NCI-H524 treated with DMSO at 0.1 percent for 48 hours (cell line): ENCODE measurements at places on chromosomes 3 and 15.

- DNase-seq: no peak
Observed at GRCh38 chr3:135125171-135125801, 330.2 kb downstream of the EPHB1 start.

DNA sequence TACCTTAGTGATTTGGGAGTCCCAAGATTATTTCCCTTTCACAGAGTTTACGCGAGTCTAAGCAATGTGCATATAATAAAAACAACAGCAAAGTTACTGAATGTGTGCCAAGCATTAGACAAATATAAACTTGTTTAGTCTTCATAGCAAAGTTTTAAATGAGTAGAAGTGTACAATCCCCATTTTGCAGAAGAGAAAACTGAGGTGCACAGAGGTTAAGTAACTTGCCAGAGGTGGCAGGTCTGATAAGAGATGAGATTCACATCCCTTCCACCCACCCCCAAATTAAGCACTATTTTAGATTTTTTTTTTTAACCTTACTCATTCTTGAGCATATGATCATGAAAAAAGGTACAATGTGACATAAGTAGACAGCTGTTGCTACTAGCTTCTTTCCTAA lies 2.2 kb upstream of the SUCLG2 start:
- no peak for DNase-seq

DNA sequence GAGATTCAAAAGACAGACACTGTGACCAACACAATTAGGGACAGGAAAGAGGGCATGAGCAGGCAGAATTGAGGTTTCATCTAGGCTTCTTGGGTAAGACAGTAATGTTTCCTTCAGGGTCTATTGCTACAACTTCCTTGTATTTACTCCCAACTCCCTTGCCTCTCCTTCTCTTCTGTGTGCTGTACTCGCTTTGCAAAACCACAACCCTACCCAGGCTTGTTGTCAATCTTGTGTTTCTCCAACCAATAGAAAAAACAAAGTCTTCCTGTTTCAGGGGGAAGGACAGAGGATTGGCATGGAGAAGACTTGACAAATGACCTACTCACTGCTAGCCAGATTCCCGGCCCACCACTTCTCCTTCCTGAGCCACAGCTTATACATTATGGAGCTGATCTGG lies 36.3 kb upstream of the MASP1 start:
- no peak for DNase-seq

GRCh38 chr15:88243895-88244787 lies 12.4 kb downstream of the NTRK3 start:
- peak; percentile 13 for DNase-seq

GRCh38 chr3:187669675-187670504 lies at the start of gene SST:
TSS of gene SST (minus strand) at chr3:187670394. CDS start at chr3:187670291, 103 bp downstream.
- no peak for DNase-seq

DNA sequence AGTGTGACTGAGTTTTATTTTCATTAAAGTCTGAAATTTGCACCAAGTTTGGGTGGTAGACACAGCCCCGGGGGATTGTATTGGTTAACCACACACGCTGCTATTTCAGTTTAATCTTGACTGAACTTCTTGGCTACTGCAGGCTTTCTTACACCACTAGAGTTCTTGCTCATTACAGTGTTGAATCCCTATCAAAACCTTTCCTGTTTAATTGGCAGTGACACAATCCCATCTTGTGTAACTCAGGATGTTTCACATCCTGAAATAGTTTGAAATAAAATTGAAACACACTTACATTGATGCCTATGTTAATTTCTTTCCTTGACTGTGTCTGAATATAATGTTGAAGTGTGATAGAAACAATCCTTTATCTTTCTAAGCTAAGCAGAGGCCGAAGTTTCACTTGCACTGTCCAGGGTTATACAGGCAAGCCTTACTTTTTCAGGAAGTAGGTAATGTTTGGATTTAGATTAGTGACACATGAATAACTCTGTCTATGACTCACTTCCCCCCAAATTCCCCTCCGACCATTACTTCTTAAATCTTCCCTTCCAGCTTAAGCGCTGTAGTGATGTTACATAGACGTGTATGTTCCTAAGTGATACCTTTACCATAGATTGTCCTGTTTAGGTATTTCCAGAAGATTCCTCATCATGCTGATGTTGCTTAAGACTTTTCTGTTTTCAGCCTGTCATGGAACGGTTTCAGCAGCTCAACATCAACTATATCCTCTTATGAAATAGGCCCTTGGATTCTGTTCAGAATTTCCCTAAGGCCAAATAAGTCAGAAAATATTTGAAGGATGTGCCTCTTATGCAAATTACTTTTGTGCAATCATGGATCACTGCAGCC lies 16.8 kb downstream of the ATG7 start:
- DNase-seq: no peak

- no peak for DNase-seq
Observed at GRCh38 chr15:24039683-24040082, 352.6 kb upstream of the NDN start.
